ENCODE measurements at places on chromosomes 2 and 18. TPM values are rescaled to one million over a fixed set of nuclear protein-coding genes. Genes with fewer than 3 reads are reported as not detected.

DNA sequence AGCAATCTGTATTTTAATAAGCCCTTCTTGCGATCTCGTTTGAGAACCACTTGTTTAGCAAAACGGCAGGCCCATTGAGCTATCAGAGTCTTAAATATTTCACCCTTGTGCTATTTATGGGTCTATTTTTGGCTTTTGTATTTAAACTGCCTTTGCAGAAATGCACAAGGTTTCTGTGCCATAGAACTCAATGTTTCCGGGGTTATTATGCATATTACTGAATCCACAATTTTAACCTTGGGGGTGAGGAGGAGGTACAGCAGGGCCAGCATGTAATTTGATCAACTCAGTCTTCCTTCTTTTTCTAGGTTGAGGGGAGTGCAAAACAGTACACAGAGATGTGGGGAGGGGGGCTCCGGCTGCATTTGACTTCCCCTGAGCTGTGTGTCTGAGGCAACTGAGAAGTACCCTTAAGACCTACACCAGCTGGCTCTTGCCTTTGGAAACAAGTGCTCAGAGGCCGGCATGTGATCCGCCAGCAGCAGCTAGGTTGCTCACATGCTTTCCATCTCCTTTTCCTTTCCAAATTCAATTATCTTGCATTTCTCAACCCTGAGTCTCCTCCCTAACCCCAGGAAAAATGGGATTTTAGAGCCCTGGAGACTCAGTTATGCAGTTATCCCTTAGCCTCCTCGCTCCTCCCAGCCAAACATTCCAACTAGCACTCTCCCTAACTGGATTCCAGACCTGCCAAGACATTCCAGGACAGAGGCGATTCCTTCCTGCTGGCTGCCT, 103.0 kb downstream of the HNRNPLL start:
- H3K27ac ChIP-seq = no peak overlapping the region
- DNase-seq = no peak
- H3K27me3 ChIP-seq = peaks cover 12% of the 10 kb centered on the region
- H3K4me3 ChIP-seq = no peak overlapping the region
- no peaks in the 10 kb centered on the region for H3K4me1 ChIP-seq

GRCh38 chr2:55530539-55531081, 11.1 kb downstream of the CFAP36 start:
- no peaks in the 10 kb centered on the region for H3K4me1 ChIP-seq
- H3K36me3 ChIP-seq = no peaks in the 10 kb centered on the region
- H3K27me3 ChIP-seq = no peaks in the 10 kb centered on the region
- DNase-seq = no peak

DNA sequence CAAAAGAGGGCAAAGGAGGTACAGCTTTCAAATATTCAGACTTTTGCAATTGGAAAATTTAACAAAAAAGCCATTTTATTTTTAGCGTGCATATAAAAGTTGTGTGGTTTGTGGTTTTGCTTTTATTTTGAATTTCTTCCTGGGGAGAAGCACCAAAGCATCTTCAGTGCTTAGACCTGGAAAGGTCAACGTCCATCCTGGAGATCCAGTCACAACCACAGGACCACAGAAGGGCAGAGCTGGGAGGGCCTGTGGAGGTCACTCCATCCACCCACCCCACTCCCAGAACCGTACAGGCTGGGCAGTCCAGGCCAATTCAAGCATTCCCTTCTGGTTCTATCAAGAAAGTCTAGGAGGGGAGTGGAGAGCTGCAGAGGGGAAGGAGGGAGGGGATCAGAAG, 43.8 kb downstream of the MPHOSPH10 start:
- peaks cover 6% of the 10 kb centered on the region for H3K27me3 ChIP-seq
- H3K4me1 ChIP-seq = no peaks in the 10 kb centered on the region
- no peak overlapping the region for H3K27ac ChIP-seq
- no peaks in the 10 kb centered on the region for H3K36me3 ChIP-seq
- H3K4me3 ChIP-seq = no peak overlapping the region

DNA sequence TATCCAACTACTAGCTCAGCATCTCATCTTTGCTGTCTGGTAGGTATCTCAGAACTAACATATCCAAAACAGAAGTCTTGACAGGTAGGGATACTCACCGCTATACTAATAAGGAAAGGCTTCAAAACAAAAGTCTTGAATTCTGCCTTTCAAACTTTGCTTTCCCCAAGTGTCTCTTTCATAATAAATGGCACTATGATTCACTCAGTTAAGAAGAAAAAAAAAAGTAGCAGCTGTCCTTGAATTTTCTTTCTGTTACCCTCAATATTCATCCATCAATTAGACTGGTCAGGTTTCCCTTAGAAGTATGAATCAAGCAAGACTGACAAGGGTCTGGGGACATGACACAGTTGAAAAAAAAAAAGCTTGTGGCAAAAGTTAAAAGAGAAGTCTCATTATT, 175.1 kb downstream of the GULP1 start:
- H3K27ac ChIP-seq = no peak overlapping the region
- no peak overlapping the region for H3K4me3 ChIP-seq
- no peaks in the 10 kb centered on the region for H3K27me3 ChIP-seq
- DNase-seq = peak; percentile 14
- no peaks in the 10 kb centered on the region for H3K4me1 ChIP-seq

- no peak overlapping the region for H3K4me3 ChIP-seq
- H3K36me3 ChIP-seq = no peaks in the 10 kb centered on the region
- H3K27ac ChIP-seq = no peak overlapping the region
- H3K4me1 ChIP-seq = no peaks in the 10 kb centered on the region
- H3K27me3 ChIP-seq = peaks cover 9% of the 10 kb centered on the region
These were observed 17.3 kb upstream of the KCNF1 start for GRCh38 chr2:10894264-10894935.

The FAM161A gene
- total RNA-seq = 2.6 TPM

The GAD1 gene
- 0.26 TPM for total RNA-seq

The ITM2C gene
- total RNA-seq = 77.3 TPM

All from fibroblast of lung (primary cell).